ENCODE measurements at places on chromosomes 2 and 18.

- no peak for DNase-seq
Measured at GRCh38 chr2:220628252-220628651, 943.9 kb downstream of the EPHA4 start.

DNA sequence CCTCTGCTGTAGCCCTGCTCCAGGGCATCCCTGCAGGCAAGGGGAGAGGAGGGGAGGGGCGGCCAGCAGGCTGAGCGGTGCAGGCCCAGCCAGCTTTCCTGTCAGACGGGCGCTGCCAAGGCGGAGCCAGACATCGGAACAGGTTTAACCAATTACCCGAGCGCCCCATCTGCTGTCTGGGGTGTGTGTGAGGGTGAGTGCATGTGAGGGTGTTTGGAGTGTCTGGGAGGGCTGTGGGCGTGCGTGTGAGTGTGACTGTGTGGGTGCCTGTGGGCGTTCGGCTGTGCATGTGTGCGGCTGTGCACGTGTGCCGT is 20.0 kb downstream of the EMX1 start:
- peak; percentile 81 for DNase-seq

- no peak for DNase-seq
Measured at GRCh38 chr2:64212801-64213321, 68.6 kb upstream of the PELI1 start.

DNA sequence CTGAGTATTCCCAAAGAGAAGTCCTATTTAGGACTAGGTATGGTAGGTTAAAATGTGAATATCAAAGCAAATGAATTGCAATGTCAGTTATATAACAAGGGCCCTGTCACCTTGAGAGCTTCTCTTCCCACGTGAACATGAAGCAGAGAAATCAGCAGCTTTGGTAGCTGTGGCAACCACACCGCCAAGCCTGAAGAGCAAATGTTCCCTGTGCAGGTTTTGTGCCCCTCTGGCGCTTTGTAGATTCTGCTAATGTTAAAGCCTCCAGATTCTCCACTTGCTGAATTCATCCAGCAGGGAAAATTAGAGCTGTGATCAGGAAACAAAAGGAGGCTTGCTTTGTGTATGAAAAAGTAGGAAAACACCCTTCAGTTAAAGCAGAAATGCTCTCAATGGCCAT is 322.6 kb downstream of the RBM43 start:
- no peak for DNase-seq

GRCh38 chr2:234300932-234301823 is 195.7 kb downstream of the ARL4C start:
- no peak for DNase-seq

DNA sequence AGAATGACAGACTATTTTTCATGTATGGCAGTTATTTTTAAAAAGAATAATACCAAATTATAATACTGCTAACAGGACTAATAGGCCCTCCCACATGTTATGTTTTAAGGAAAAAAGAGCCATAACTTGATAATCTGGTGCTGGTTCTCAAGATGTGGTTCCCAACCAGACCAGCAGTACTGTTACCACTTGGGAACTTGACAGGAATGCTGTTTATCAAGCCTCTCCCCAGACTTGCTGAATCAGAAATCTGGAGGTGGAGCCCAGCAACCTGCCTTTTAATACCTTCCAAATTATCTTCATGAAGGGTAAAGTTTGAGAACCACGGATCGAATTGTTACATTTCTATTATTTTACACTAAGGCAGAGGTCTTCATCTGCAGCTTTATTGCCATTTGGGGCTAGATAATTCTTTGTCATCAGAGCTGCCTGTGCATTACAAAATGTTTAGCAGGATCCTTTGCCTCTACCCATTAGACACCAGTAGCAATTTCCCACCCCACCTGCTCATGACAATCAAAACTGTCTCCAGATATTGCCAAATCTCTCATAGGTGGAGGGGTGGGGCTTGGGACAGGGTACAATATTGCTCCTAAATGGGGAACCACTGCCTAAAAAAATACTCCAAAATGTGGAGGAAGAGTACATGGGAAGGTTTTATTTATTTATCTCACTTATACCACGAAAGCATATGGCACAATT is 629.6 kb downstream of the ARHGAP15 start:
- DNase-seq, result no peak

Measured in NCI-H1694 treated with DMSO at 0.1 percent for 48 hours (cell line).